ENCODE measurements at places on chromosomes 2 and 18.

DNA sequence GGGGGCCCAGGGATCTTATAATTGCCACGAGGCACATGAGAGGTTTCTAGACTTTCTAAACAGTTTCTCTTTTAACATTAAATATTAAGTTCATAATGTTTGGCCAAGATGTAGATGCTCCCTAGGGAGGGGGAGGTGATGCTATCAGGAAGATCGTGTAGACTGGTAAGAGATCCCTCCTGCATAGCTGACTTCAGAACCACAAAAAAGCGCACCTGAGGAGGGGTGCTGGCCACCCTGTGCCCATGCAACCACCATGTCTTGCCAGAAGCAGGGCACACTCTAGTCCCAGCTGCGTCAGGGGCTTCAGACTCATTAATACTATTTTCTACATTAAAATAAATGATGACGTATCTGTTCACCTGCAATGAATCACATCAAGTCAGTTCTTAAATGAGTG is 103.4 kb upstream of the SLC35G4 start:
- no peak for DNase-seq

DNA sequence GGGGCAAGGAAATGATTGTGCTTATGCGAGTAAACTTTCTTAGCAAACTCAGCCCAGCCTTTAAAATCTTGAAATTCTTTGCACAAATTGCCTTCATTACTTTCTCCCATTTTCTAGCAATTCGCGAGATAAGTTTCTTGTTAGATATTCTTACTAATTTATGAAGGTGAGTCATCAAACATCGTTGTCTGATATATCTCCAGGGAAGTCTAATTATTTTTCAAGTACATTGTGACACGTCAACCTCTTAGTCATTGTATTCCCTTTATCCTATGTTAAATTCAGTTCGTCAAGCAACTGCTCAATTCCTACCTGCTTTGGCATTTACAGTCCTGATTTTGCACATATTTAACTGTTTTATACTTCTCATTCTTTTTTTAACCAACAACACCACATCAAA is 854.5 kb upstream of the CRIM1 start:
- no peak for DNase-seq

- no peak for DNase-seq
These were observed 36.8 kb upstream of the ATP8B1 start for GRCh38 chr18:57839942-57840381.

DNA sequence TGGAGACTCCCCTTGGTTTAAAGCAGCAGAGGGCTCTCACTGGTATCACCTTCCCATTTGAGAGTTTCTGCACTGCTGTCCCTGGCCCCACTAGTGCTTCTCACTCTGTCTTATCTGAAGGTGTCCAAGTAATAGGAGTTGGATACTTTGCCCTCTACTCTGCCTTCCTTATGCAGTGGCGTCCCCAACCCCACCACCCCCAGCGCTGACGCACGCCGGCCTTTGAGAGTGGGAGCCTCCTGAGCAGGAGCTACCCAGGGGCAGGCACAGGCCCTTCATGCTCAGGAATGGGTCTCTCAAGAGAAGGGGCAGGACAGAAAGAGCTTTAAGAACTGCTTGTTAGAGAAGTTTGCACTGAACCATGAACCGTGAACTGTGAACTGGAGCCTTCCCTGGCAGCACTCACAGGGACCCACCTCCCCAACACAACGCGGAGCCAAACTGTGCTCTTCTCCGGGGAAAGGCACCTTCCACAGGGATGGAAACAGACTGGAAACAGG is 3.3 kb downstream of the CIB4 start:
- no peak for DNase-seq

GRCh38 chr2:8132879-8133278 is 549.0 kb upstream of the ID2 start:
- DNase-seq: no peak

- no peak for DNase-seq
These were observed 8.1 kb upstream of the BMP10 start for GRCh38 chr2:68879296-68879695.

- no peak for DNase-seq
These were observed 113.1 kb downstream of the GATA6 start for GRCh38 chr18:22282311-22283115.

GRCh38 chr2:129069875-129070594 is 751.4 kb upstream of the HS6ST1 start:
- no peak for DNase-seq

GRCh38 chr2:201852878-201853415 is 46.6 kb downstream of the CDK15 start:
- DNase-seq: no peak

- no peak for DNase-seq
These were observed 19.1 kb downstream of the TRAK2 start for GRCh38 chr2:201432038-201432620.

Data from stimulated activated CD4-positive, alpha-beta T cell treated with anti-CD3 and anti-CD28 coated beads, TNF-alpha, amount 100 ng/mL, for 1 hour (primary cell).